ENCODE measurements at places on chromosomes 13 and 19.

- no peak for DNase-seq
These were observed 100.5 kb downstream of the TRPC4 start for GRCh38 chr13:37769078-37769477.

- DNase-seq, result no peak
These were observed 25.7 kb downstream of the TLE6 start for GRCh38 chr19:3003046-3003445.

DNA sequence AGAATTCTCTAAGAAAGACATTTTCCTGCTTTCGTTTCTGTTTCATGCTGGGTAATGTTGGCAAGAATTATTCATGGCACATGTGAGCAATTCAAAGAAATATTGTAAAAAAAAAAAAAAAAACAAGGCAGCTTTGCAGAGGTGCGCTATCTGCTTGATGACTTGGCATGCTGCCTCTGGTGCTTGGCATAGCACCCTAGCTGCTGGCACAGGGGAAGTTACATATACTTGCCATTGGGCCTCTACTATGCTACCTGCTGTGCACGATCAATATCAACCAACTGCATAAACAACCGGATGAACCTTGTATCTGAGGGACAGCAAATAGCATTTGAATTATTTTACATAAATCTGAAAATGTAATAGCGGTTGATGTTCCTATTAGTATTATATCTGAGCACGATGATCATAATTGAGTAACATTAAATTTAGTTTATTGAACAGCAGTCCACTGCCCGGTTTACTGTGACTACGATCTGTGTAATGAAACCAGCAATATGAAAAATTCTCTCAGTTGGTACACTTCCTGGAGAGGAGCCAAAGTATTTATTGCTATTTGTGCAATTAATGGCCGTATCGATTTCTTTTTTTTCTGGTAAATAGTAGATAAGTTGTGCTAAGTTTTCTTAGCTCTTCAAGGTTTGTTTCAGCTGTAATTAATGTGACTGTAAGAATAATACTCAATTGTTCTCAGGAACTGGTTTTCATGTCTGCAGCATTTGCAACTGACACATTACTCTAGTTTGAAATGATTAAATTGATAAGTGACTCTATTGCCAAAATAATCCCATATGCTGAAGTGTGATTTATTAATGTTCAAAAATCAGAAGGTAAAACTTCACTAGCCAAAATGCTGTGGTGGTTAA is 717.3 kb downstream of the DACH1 start:
- no peak for DNase-seq

GRCh38 chr13:95643571-95643935 is 953 bp downstream of the DZIP1 start:
- DNase-seq, result peak; percentile 13

- no peak for DNase-seq
These were observed 226.6 kb upstream of the MAB21L1 start for GRCh38 chr13:35703061-35703460.

GRCh38 chr13:42350141-42350540 is 78.2 kb downstream of the AKAP11 start:
- DNase-seq, result no peak

GRCh38 chr13:88937384-88937783 is 1266.2 kb downstream of the SLITRK5 start:
- no peak for DNase-seq

DNA sequence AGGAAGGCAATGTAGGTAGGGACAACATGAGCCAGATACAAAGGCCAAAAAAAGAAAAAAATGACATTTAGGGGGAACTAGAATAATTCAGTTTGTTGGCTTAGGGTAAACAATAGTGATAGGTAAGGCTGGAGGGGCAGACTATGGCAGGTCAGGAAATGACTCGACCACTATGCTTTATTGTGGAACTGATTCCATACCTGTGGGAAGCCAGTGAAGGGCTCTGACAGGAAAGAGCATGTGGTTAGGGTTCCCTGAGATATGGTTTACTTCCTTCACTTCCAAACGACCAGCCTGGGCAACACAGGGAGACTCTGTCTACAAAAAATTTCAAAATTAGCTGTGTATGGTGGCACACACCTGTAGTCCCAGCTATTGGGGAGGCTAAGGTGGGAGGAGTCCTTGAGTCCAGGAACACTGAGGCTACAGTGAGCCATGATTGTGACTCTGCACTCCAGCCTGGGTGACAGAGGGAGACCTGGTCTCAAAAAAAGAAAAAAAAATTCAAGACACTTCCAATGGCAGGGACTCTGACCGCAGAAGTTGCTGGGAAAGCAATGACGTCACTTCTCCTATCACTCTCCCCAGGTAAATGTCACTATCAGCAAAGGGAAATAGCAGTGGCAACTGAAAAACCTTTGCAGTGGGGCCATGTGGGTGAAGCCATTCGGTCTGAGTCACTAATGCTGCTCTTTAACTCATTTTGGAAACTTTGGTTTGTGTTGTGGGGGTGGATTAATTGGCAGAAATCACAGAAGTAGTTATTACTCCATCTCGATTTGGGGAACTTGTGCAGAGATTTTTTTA is 192.8 kb upstream of the TSC22D1 start:
- no peak for DNase-seq

- DNase-seq, result no peak
These were observed 2.7 kb downstream of the COL5A3 start for GRCh38 chr19:10007371-10008183.

GRCh38 chr19:4870025-4870700 is 2.7 kb upstream of the PLIN3 start:
- DNase-seq, result peak; percentile 57

- DNase-seq, result no peak
These were observed 2.2 kb upstream of the KANK2 start for GRCh38 chr19:11199517-11199916.

GRCh38 chr13:99314640-99315176 is 7.5 kb upstream of the GPR183 start:
- peak; percentile 97 for DNase-seq

DNA sequence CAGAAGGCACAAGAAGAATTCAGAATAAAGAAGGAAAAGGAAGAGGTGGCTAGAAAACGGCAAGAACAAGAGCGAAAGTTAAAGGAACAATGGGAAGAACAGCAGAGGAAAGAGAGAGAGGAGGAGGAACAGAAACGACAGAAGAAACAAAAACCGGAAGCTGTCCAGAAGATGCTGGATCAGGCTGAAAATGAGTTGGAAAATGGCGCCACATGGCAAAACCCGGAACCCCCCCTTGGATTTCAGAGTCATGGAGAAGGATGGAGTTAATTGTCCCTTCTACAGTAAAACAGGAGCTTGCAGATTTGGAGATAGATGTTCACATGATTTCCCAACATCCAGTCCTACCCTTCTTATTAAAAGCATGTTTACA is 6.7 kb downstream of the CD209 start:
- no peak for DNase-seq

GRCh38 chr13:28631801-28632200 is 27.1 kb upstream of the POMP start:
- no peak for DNase-seq

DNA sequence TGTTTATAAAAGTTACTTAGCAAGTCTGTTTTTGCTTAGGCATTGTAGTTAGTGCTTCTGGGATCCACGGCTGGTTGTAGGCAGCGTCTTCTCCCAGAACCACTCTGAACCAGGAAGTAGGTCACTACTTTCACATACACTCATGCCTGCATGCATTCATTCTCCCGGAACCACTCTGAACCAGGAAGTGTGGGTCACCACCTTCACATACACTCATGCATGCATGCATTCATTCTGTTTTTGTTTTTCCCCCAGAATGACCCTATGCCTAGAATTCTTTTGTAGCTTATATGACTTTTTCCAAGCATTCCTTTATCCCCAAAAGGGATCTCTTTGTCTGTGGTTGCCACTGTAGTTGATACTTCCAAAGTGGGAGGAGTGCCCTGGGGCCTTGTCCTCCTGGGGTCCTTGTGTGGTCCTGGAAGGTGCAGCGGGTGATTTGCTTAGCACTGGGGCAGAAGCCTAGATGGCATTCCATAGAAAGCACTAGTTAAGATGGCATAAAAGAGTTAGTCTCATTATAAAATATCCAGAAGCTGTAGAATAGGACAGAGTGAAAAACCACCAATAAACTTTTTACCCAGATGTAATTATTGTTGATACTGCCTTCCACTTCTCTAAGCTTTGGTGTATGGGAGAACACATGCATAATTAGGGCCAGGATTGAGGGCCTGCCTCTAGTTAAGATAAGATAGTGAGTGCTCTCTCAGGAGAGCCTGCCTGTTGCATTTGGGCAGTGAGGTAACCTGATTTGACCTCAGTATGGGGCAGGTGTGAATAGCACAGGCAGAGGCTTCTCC is 68.6 kb upstream of the TEX29 start:
- DNase-seq, result peak; percentile 56

DNA sequence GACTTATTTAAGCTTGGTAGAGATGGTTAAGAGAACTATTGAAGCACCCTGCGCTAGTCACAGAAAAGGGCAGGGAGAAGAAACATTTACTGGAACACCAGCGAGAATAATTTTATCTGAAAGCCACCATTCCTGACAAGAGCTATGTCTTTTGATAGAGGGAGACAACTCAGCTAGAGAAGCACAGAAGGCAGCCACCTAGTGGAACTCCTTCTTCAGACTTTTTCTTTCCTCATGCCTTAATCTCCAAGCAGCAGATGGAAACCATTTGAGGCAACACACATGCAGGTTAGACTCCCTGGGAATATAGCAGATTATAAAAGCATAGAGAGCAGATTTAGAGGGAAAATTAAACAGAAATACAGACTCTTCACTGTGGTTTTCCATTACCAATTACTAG is 813.4 kb downstream of the SLITRK6 start:
- DNase-seq, result no peak

All from kidney capillary endothelial cell (primary cell).